Right atrium auricular region (tissue), 2 donors: ENCODE measurements at places on chromosomes 7 and 10.

DNA sequence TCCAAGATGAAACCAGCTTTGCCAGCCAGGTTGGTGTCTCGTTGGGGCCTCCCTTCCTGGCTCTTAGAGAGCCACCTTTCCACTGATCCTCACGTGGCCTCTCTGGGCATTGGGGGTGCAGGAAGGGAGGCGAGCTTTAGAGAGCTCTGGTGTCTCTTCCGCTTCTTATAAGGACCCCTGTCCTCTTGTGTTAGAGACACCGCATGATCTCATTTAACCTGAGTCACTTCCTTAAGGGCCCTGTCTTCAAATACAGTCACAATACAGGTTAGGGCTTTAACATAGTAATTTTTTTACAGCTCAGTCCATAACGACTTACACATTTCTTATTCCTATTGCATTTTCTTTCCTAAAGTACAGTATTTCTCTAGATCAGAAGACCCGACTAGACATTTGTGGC, 535.8 kb downstream of the SDK1 start:
- H3K4me1 ChIP-seq: no peaks in the 10 kb centered on the region
- H3K27me3 ChIP-seq: no peaks in the 10 kb centered on the region
- H3K27ac ChIP-seq: no peak overlapping the region
- DNase-seq: no peak

DNA sequence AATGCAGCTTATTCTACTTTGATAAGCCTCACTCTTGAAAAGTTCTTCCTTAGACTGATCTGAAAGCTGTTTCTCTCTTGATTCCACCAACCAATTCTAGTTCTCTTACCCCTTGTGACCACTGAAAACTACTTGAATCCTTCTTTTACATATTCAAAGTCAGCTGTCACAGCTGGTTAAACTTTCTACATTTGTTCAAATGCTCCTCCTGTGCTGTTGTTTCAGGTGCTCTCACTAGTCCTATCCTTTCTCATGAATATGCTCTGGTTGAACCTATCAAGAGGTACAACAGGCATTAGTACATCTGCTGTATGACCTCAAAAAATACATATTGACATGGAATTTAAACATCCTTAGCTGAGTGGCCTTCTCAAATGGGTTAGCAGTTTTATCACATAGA, 91.5 kb downstream of the MYO3A start:
- no peaks in the 10 kb centered on the region for H3K36me3 ChIP-seq
- H3K4me3 ChIP-seq: no peak overlapping the region
- H3K27me3 ChIP-seq: no peaks in the 10 kb centered on the region
- DNase-seq: no peak
- H3K27ac ChIP-seq: no peak overlapping the region

GRCh38 chr10:76088980-76089379, 657.6 kb downstream of the LRMDA start:
- no peak for DNase-seq
- no peak overlapping the region for H3K4me3 ChIP-seq
- no peak overlapping the region for H3K27ac ChIP-seq
- H3K4me1 ChIP-seq: peaks cover 6% of the 10 kb centered on the region
- no peaks in the 10 kb centered on the region for H3K27me3 ChIP-seq

DNA sequence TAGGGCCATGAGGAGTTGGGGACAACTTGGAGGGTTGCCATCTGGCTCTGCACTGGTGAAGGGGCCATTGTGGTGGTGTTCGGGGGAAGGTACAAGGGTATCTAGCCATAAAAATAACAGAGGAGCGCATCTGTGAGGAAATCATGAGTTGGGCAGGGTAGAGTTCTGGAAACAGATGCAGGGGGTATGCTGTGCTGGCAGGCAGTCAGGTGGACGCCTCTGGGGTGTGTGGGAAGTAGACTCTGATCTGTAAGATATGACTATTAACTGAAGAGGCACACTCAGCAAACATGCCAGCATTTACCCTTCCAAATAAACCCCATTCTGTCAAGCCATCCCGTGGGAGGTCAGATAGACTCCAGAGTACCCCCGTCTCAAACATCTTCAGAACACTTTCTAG, 79.8 kb downstream of the CLEC2L start:
- no peaks in the 10 kb centered on the region for H3K4me1 ChIP-seq
- no peaks in the 10 kb centered on the region for H3K27me3 ChIP-seq
- no peak for DNase-seq

DNA sequence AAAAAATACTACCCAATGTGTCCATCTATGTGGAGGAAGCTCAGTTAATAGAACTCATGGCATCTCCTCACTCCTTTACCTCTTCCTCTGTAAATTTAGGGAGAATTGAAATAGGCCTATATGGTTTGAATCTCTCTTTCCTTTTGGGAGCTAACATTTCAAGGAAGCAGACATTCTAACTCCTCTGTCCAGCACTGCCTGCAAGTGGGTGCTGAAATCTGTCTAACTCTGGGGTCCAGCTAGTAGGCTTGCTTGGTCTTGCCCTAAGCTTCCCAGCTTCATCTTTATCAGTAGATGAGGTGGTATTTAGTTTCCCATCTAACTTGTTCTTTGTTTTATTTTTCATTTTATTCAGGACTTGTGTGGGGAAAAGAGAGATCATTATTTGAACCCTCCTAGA, 23.2 kb downstream of the CYCS start:
- no peaks in the 10 kb centered on the region for H3K4me1 ChIP-seq
- no peaks in the 10 kb centered on the region for H3K27me3 ChIP-seq
- no peak overlapping the region for H3K4me3 ChIP-seq
- no peak overlapping the region for H3K27ac ChIP-seq
- H3K36me3 ChIP-seq: no peaks in the 10 kb centered on the region

GRCh38 chr10:113557424-113557862, 4.6 kb downstream of the HABP2 start:
- no peak overlapping the region for H3K27ac ChIP-seq
- no peaks in the 10 kb centered on the region for H3K36me3 ChIP-seq
- H3K4me1 ChIP-seq: peaks cover 15% of the 10 kb centered on the region
- DNase-seq: no peak
- H3K4me3 ChIP-seq: no peak overlapping the region
- no peaks in the 10 kb centered on the region for H3K27me3 ChIP-seq

DNA sequence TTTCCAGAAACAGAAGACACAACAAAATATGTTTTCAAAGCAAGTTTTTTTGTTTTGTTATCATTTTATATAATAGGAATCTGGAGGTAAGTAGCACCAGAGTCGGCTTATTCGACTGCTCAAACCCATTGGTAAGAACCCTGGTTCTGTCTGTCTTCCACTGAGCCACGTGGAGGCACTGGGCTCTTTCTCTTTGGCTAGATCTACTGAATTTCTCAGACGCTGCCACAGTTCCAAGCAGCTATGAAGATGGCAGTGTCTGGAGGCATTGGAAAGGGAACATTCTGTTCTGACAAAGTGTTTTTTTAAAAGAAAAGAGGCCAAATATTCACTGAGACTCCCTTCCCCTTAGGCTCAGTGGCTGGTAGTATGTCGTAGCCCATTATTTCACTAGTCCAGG, 338.8 kb downstream of the NRG3 start:
- peaks cover 4% of the 10 kb centered on the region for H3K4me1 ChIP-seq
- H3K4me3 ChIP-seq: no peak overlapping the region
- no peak overlapping the region for H3K27ac ChIP-seq
- no peaks in the 10 kb centered on the region for H3K36me3 ChIP-seq
- DNase-seq: no peak

- DNase-seq: peak; percentile 73
- no peak within 1 kb of the TSS for H3K27ac ChIP-seq
- H3K4me1 ChIP-seq: peaks cover 17% of the 10 kb centered on the region
- peak within 1 kb of the TSS; percentile 65 for H3K4me3 ChIP-seq
- no peaks in the 10 kb centered on the region for H3K36me3 ChIP-seq
Observed at GRCh38 chr10:15088428-15089261, at the start of gene ACBD7. Gene ACBD7 (minus strand): TSS chr10:15088776. CDS start chr10:15088728, 48 bp downstream.

DNA sequence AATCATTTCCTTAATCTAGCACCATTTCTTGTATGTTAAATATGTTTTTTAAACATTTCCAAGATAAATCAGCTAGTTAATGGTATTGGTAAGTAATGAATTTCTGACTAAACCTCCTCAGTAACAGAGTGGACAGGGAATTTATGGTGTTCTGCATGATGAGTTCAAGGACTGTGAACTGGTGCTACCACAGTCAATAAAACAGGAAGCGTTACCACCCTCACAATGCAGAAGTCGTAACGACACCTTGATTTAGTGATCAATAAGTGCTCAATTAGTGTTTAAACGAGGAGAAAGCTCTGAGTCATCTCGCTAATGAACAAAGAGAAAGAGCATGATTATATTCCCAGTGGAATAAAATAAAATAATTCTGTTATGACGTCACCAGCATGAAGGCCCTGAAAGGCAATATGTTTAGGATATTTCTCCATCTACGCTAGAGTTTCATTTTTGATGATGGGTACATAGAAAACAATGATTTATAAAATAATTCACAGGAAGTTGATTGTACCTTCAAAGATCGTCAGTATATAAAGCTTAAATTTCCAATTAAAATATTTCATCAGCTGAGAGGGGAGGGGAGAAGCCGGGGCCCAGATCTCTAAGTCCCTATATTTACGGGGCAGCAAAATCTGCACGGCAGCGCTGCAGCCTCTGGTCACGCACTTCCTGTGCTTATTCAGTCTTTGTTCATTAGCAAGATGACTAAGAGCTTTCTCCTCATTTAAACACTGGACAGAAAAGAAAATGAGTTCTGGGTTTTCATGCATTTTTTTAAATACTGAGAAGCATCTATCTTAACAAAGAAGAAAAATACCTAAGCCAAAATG, 400.5 kb downstream of the PTPRN2 start:
- H3K4me3 ChIP-seq: no peak overlapping the region
- no peaks in the 10 kb centered on the region for H3K4me1 ChIP-seq
- no peaks in the 10 kb centered on the region for H3K27me3 ChIP-seq

DNA sequence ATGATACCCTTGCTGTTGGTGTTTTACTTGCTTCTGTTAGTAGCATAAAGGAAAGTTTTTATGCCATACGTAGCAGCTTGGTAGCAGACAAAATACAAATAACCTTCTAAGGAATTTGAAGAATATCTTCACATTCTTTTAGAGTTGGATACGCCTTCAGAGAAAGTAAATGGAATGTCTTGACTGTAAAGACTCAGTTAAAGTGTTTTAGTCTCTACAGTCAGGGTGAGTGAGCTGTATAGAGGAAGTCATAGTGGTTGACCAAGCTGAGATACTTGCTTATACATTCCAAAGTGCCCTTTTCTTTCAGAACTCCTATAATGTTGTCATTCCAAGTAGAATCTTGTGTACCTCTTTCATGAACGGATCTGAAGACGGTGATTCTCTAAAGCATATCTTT, 37.7 kb downstream of the RABGEF1 start:
- H3K4me1 ChIP-seq: no peaks in the 10 kb centered on the region
- no peak for DNase-seq

- no peak overlapping the region for H3K4me3 ChIP-seq
- no peaks in the 10 kb centered on the region for H3K36me3 ChIP-seq
- no peaks in the 10 kb centered on the region for H3K27me3 ChIP-seq
- DNase-seq: no peak
Observed at GRCh38 chr10:22486431-22486830, 141.1 kb downstream of the SPAG6 start.

GRCh38 chr7:140677496-140677895, 4.8 kb downstream of the ADCK2 start:
- no peak for DNase-seq
- no peak overlapping the region for H3K4me3 ChIP-seq
- no peaks in the 10 kb centered on the region for H3K27me3 ChIP-seq
- H3K27ac ChIP-seq: no peak overlapping the region
- no peaks in the 10 kb centered on the region for H3K4me1 ChIP-seq
- H3K36me3 ChIP-seq: peaks cover 22% of the 10 kb centered on the region

DNA sequence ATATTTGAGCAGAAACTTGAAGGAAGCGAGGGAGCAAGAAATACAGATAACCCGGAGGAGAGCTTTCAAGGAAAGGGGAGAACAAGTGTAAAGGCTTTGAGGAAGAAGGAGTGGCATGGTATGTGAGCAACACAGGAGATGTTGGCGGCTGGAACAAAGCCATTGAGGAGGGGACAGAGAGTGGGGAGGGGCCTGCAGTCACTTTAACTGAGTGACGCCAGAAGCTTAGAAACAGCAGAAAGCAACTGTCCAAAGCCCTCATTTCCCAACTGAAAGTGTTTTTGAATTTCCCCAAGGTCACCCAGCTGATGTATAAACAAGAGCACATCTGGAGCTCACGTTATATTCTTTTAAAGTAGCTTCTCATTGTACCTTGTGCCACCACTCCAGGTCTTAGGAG, 19.1 kb downstream of the AUTS2 start:
- peaks cover 3% of the 10 kb centered on the region for H3K4me1 ChIP-seq
- no peaks in the 10 kb centered on the region for H3K36me3 ChIP-seq
- H3K27ac ChIP-seq: no peak overlapping the region
- H3K4me3 ChIP-seq: no peak overlapping the region
- DNase-seq: no peak

GRCh38 chr7:22141355-22141754, 195.7 kb upstream of the CDCA7L start:
- H3K4me3 ChIP-seq: no peak overlapping the region
- H3K27ac ChIP-seq: no peak overlapping the region
- H3K36me3 ChIP-seq: peaks cover 23% of the 10 kb centered on the region

DNA sequence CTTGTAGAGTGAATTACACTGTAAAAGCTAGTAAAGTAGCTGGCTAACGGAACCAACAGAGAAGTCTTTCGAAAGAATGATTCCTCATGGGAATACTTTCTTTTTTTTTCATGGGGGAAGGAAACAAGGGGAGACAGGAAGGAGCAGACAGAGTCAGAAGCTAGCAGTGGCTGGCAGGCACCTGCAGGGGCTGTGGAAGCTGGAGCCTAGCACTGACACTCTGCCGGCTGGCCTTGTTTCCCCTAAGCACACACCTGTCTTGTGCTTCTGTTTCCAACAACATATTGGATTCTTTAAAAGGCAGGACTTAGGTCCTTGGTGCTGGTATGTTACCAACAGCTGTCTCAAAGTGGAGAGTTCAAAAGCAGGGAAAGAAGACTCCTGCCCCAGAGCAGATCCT, 24.7 kb downstream of the NOD1 start:
- H3K4me3 ChIP-seq: no peak overlapping the region
- H3K27ac ChIP-seq: no peak overlapping the region
- H3K27me3 ChIP-seq: no peaks in the 10 kb centered on the region
- DNase-seq: no peak
- peaks cover 72% of the 10 kb centered on the region for H3K36me3 ChIP-seq

GRCh38 chr7:148156233-148156632, 434.3 kb upstream of the C7orf33 start:
- no peaks in the 10 kb centered on the region for H3K27me3 ChIP-seq
- H3K4me1 ChIP-seq: no peaks in the 10 kb centered on the region
- DNase-seq: no peak
- no peaks in the 10 kb centered on the region for H3K36me3 ChIP-seq

- H3K4me3 ChIP-seq: peak overlapping the region; percentile 51
- no peak for DNase-seq
- no peaks in the 10 kb centered on the region for H3K27me3 ChIP-seq
- no peak overlapping the region for H3K27ac ChIP-seq
- peaks cover 7% of the 10 kb centered on the region for H3K36me3 ChIP-seq
Observed at GRCh38 chr10:42836771-42837468, 54.3 kb downstream of the BMS1 start.

- peaks cover 10% of the 10 kb centered on the region for H3K36me3 ChIP-seq
- H3K4me1 ChIP-seq: peaks cover 70% of the 10 kb centered on the region
- DNase-seq: no peak
- no peak overlapping the region for H3K4me3 ChIP-seq
Observed at GRCh38 chr7:75969704-75970498, 24.5 kb downstream of the TMEM120A start.

GRCh38 chr10:13528123-13528874, 515 bp downstream of the BEND7 start:
- H3K27me3 ChIP-seq: no peaks in the 10 kb centered on the region
- DNase-seq: no peak
- peak overlapping the region; percentile 67 for H3K4me3 ChIP-seq

- no peaks in the 10 kb centered on the region for H3K36me3 ChIP-seq
- no peak for DNase-seq
- no peaks in the 10 kb centered on the region for H3K27me3 ChIP-seq
- H3K4me1 ChIP-seq: peaks cover 7% of the 10 kb centered on the region
- peak within 1 kb of the TSS; percentile 40 for H3K4me3 ChIP-seq
Observed at GRCh38 chr7:121872831-121873288, at the start of gene PTPRZ1. Gene PTPRZ1 (plus strand): TSS chr7:121873161. CDS start chr7:121873500, 339 bp downstream.
